ENCODE measurements at places on chromosomes 16 and 17.

GRCh38 chr17:77002103-77003045 is 134.2 kb downstream of the MGAT5B start:
- peaks cover 1% of the 10 kb centered on the region for H3K4me1 ChIP-seq
- no peak overlapping the region for H3K27ac ChIP-seq
- no peak for DNase-seq
- no peak overlapping the region for H3K4me3 ChIP-seq
- no peaks in the 10 kb centered on the region for H3K27me3 ChIP-seq

- H3K4me1 ChIP-seq: peaks cover 8% of the 10 kb centered on the region
- no peaks in the 10 kb centered on the region for H3K36me3 ChIP-seq
- no peak overlapping the region for H3K4me3 ChIP-seq
- no peak for DNase-seq
- H3K27ac ChIP-seq: no peak overlapping the region
These were observed 24.0 kb downstream of the METRNL start for GRCh38 chr17:83103200-83103942.

- H3K27me3 ChIP-seq: no peaks in the 10 kb centered on the region
- H3K4me1 ChIP-seq: peaks cover 4% of the 10 kb centered on the region
- no peaks in the 10 kb centered on the region for H3K36me3 ChIP-seq
These were observed 57.8 kb upstream of the CACNG5 start for GRCh38 chr17:66776999-66777688.

DNA sequence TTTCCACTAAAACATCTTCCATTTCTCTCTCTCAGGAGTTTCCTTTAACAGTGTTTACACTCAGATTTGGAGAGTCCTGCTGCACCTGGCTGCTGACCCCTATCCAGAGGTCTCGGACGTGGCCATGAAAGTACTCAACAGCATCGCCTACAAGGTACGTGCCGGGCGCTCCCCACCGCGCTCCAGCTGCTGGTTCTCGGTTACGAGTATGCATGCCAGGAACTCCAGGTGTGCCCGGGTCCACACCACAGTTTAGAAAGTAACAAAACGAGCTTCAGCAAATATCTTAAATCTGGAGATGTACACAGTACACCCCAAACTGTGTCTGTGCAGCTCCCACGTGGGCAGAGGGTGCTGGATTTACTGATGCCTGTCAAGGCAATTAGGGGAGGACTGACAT is 82.9 kb upstream of the CHMP6 start:
- H3K27ac ChIP-seq: no peak overlapping the region
- DNase-seq: no peak
- no peak overlapping the region for H3K4me3 ChIP-seq
- H3K27me3 ChIP-seq: no peaks in the 10 kb centered on the region
- no peaks in the 10 kb centered on the region for H3K4me1 ChIP-seq
- H3K36me3 ChIP-seq: no peaks in the 10 kb centered on the region

DNA sequence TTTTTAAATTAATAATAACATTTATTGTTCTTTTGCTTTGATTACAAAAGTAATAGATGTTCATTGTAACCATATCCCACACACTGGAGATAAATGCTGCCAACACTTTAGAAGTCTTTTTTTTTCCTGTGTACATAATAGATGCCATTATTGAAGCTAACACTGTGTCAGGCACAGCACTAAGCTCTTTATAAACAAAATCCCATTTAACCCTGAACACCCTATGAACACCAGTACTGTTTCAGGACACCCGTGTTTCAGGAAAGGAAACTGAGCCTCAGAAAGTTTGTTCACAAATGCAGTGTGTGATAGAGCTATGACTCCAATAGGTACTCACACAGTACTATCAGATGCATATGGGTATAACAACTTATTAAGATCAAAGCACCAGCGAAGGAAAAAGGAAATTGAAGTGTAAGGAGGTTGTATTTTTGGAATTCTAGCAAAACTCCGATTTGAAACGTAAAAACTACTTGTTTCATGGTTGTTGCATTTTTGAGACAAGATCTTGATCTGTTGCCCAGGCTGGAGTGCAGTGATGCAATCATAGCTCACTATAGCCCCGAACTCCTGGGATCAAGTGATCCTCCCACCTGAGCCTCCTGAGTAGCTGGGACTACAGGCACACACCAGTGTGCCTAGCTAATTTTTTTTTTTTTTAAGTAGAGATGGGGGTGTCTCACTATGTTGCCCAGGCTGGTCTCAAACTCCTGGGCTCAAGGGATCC is 2.0 kb upstream of the KIFC3 start:
- no peak overlapping the region for H3K27ac ChIP-seq
- no peak for DNase-seq
- no peak overlapping the region for H3K4me3 ChIP-seq
- peaks cover 11% of the 10 kb centered on the region for H3K4me1 ChIP-seq

- H3K4me1 ChIP-seq: no peaks in the 10 kb centered on the region
- no peak overlapping the region for H3K27ac ChIP-seq
- DNase-seq: no peak
These were observed 430.4 kb downstream of the WWOX start for GRCh38 chr16:78529881-78530280.

DNA sequence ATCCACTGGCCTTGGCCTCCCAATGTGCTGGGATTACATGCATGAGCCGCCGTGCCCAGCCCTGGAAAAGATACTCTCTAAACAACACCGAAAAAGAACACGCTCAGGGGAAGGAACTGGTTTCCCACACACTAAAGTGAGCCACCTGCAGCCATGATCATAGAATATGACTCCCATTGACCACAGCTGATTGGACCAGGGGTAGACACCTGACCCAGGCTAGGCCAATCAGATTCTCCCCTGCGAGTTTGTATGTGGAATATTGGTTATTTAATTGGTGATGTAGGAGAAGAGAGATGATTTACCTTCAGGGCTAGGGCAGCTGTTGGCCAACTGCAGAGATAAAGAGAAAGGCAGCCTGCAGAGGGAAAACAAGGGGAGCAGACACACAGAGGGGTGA is 9.0 kb upstream of the GGA2 start:
- peaks cover 13% of the 10 kb centered on the region for H3K36me3 ChIP-seq
- no peak overlapping the region for H3K27ac ChIP-seq
- no peak overlapping the region for H3K4me3 ChIP-seq
- no peak for DNase-seq

DNA sequence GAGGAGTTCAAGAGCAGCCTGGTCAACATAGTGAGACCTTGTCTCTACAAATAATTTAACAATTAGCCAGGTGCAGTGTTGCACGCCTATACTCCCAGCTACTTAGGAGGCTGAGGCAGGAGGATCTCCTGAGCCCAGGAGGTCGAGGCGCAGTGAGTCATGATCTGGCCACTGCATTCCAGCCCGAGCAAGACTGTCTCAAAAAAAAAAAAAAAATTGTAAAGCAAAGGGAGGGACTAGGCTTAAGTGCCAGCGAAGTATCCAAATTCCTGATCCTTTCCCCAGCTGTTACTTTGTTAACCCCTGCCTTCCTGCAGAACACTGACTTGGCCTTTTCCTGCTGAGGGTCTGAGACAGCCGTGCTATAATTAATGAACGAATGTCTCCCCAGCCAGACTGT is 2.7 kb downstream of the GDPD3 start:
- H3K27ac ChIP-seq: no peak overlapping the region
- no peak for DNase-seq
- no peaks in the 10 kb centered on the region for H3K4me1 ChIP-seq
- H3K27me3 ChIP-seq: no peaks in the 10 kb centered on the region
- no peak overlapping the region for H3K4me3 ChIP-seq

GRCh38 chr17:6327007-6327406 is 107.9 kb downstream of the AIPL1 start:
- no peak overlapping the region for H3K4me3 ChIP-seq
- H3K27ac ChIP-seq: no peak overlapping the region
- no peaks in the 10 kb centered on the region for H3K27me3 ChIP-seq
- no peaks in the 10 kb centered on the region for H3K36me3 ChIP-seq

DNA sequence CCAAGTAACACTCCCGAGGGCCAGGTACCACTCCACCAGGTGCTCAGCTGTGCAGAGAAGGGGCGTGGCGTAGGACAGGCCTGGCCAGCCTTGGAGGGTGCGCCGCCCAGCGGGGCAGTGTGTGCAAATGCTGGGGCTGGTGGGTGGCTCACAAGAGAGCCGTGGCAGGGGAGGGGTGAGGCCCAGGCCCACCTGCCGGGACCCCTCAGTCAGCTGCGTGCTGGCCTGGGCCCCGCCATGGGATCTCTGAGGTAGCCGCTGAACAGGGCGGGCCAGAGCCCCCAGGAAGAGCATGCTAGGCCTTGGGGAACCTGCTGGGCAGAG is 8.8 kb downstream of the TPSG1 start:
- DNase-seq: no peak
- no peak overlapping the region for H3K27ac ChIP-seq
- no peaks in the 10 kb centered on the region for H3K4me1 ChIP-seq
- no peak overlapping the region for H3K4me3 ChIP-seq
- H3K36me3 ChIP-seq: peaks cover 38% of the 10 kb centered on the region

DNA sequence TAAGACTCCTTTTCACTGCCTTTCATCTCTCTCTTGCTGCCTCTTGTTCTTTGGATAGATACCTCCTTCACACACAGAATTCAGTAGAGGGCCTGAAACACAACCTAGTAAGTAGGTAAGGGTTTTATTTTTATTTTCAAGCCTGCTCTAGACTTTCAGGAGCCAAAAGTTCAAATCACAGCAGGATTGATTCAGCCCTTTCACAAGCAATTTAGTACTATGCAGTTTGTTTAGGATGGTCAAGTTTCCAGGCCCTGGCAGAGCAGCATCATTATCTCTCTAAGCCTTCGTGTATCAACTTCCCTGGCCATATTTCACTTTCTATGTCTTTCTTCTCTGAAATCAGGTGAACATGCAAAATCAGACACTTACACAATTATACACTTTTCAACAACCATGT is 148.8 kb upstream of the CORO6 start:
- H3K36me3 ChIP-seq: no peaks in the 10 kb centered on the region
- DNase-seq: no peak
- no peaks in the 10 kb centered on the region for H3K27me3 ChIP-seq

DNA sequence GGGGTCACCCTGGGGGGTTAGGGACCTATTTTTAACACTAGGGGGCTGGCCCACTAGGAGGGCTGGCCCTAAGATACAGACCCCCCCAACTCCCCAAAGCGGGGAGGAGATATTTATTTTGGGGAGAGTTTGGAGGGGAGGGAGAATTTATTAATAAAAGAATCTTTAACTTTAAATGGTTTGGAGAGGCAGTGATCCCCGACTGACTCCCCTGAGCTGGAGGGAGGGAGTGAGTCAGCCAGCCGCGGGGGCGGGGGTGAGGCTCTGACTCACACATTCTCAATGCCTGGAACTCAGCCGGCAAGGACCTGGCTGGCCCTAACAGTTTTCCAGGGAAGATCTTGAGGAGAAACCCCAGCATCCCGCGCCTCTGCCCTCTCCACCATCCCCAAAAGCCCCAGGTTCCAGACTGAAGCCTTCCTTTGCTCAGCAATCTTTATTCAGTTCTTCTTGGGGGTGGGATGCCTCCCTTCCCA is 1.5 kb downstream of the HCFC1R1 start:
- no peaks in the 10 kb centered on the region for H3K27me3 ChIP-seq
- H3K27ac ChIP-seq: no peak overlapping the region
- peaks cover 5% of the 10 kb centered on the region for H3K4me1 ChIP-seq
- peaks cover 18% of the 10 kb centered on the region for H3K36me3 ChIP-seq
- DNase-seq: no peak

DNA sequence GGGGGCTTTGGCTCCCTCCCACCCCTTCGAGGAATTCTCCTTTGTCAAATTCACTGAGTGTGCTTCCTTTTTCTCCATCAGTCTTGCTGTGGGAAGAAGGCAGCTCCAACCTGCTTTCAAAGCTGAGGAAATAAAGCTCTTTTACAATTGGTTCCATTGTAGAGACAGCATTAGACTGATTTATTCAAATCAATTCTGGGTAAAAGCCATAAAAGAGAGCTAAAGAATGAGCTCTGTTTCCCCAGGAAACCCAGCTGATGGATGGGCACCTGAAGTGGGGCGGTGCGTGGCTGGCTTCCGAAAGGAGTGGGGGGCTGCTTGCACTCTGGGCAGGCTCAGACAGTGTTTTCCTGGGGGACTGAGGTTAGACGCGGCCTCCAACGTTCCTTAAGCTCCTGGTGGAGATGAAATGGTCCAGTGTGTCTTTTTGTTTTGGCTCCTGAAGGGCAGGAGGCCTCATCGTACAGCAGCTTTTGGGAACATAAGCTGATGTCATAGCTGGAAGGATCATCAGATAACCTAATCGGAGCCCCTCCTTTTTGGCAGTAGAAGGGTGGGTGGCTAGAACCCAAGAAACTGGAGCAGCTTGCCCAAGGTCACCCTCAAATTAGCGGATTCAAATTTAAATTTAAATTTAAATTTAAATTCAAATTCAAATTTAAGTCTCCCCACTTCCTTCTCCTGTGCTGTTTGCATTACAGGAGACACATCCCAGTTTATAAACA is 128.5 kb upstream of the EEF2KMT start:
- H3K4me3 ChIP-seq: no peak overlapping the region
- DNase-seq: no peak
- H3K27me3 ChIP-seq: no peaks in the 10 kb centered on the region

- no peak overlapping the region for H3K27ac ChIP-seq
- no peaks in the 10 kb centered on the region for H3K36me3 ChIP-seq
- H3K27me3 ChIP-seq: no peaks in the 10 kb centered on the region
- H3K4me1 ChIP-seq: 0 out of 2 replicates have a peak, but pooled peaks cover 3% of the 10 kb centered on the region
These were observed 70.4 kb downstream of the GNAO1 start for GRCh38 chr16:56261656-56262055.

DNA sequence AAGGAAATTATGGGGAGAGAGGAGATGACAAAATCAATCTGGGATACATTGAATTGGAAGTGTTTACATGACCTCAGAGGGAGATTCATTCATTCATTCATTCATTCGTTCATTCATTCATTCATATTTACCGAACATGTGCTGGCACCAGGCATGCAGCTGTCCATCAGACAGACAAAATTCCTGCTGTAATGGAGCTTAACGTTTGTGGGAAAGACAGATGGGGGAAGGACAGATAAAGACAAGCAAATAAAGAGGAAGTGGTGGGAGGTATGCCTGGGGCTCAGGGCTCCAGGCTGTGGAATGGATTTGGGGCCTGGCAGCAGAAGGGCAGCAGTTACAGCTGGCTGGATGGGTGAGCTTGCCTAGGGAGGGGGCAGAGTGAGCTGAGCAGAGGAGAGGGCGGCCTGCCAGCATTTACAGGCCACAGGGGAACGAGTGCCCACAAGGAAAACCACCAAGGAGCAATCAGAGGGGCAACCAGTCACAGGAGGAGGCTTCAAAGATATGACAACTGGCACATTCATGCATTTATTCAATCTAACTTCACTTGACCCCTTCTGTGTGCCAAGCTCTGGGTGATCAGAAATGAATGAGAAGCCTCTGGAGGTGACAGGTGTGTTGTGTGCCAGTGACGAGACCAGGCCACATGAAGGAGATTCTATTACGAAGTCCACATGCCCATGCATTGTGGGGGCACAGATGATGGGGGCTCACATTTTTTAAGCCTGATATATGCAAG is 48.5 kb downstream of the ARHGAP27 start:
- H3K4me3 ChIP-seq: no peak overlapping the region
- no peaks in the 10 kb centered on the region for H3K27me3 ChIP-seq
- no peaks in the 10 kb centered on the region for H3K36me3 ChIP-seq
- no peak overlapping the region for H3K27ac ChIP-seq
- peaks cover under 1% of the 10 kb centered on the region for H3K4me1 ChIP-seq

- no peak overlapping the region for H3K27ac ChIP-seq
- DNase-seq: no peak
- peaks cover 34% of the 10 kb centered on the region for H3K36me3 ChIP-seq
- H3K4me3 ChIP-seq: no peak overlapping the region
These were observed 52.4 kb upstream of the ENDOV start for GRCh38 chr17:80362428-80363119.

Data from iPS DF 6.9 (cell line).